ENCODE measurements at places on chromosomes 11 and 22.

DNA sequence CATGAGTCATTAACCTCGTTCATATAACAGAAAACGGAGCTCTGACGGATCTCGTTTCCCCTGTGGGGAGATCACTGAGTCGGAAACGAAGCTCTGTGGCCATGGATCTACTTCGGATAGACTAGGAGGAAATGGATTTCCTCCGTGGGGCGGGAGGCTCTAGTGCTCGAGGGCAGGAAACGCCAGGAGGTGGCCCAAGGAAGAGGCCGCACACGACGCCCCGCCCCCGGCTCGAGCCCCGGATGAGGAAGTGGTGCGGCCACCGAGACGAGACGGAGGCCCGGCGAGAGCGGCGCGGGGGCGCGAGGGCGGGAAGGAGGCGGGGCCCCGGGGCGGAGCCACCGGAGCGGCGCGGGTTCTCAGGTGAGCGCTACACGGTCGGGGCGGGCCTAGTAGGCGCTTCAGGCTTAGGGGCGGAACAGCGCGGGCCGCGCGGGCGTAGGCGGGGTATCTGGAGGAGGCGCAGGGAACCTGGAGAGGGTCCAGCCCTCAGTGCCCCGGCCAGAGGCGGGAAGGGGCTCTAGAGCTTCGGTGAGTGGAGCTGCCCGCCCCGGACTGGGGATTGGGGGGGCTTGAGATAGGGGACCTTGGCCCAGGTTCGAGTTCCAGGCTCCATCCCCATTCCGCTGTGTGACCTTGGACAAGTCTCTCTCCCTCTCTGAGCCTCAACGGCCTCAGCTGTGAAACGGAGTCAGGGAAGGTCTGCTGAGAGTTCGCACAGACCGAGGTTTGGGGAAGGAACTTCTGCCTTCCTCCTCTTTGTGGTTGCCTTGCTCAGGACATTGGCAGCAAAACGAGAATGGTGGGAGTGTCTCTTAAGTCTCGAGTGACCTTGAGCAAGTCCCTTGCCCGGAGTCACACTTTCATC, at the start of gene DEPDC5:
DEPDC5 (plus strand) TSS at position 386 of the 868 bp plus-strand sequence. CDS start 903 bp downstream, outside the sequence.
- peak; percentile 93 for DNase-seq

DNA sequence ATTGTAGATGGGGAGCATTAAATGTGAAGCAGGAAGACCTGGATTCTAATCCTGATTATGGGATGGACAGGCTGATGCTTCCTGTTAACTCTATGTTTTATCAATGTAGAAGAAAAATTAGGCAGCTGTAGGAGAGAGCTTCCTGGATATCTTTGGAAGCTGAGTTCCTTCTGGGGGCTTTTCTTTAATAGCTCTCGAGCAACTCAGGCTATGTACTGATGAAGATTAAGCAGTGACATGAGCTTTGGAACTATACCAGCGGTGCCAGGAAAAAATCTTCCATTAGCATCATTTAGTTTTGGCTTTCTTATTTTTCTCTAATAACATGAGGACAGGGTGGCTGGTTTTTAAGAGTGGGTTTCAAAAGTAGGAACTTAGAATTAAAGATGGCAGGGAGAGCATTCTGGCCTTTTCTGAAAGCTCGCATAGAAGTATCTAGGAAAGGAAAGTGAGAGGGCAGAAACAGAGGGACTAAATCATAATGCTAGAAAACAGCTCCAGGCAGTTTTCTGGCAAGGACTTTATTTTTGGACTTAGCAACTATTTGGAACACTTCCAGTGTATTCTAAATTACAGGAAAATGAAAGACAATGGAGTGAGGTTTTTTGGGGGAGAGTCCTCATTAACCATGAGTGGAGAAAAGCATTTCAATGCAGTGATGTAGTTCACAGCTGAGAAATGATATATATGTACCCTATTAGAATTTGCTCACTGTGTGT, 69.2 kb upstream of the RRM1 start:
- no peak for DNase-seq

- DNase-seq: peak; percentile 49
Measured at GRCh38 chr11:73995731-73996130, 13.1 kb upstream of the UCP2 start.

- no peak for DNase-seq
Measured at GRCh38 chr11:60803273-60803936, 18.3 kb downstream of the MS4A10 start.

DNA sequence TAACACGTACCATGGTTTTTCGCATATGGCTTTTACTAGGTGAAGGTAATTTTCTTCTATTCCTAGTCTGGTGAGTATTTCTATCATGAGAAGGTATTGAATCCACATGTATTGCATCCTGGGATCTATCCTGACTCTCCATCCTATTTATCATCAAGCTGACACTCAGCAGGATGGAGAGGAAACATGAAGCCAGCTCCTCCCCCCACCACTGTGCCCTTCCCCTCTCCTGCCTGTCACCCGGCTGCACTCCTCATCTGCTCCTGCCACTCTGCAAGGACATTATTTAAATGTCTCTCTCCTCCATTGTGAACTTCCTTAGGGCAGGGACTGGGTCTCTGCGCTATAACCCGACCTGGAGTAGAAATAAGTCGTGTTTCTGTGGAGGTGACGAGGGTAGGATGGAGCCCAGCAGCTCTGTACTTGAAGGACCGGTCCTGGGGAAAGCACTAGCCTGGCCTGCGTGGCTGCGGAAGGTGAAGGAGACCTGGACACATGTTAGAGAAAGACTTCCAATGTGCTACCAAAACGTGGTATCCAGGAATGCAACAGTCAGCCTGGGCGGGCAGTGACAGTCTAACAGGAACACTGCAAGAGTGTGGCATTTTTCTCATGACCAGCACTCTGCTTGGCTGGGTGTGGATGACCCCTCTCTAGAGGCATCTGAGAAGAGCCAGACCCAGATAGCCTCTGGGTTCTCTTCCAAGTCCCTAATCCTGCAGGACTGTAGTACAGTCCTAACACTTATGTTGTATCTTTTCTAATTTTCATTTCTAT, 111.2 kb downstream of the MICAL3 start:
- DNase-seq: no peak

- no peak for DNase-seq
Measured at GRCh38 chr11:16043617-16044016, 312.7 kb downstream of the SOX6 start.

DNA sequence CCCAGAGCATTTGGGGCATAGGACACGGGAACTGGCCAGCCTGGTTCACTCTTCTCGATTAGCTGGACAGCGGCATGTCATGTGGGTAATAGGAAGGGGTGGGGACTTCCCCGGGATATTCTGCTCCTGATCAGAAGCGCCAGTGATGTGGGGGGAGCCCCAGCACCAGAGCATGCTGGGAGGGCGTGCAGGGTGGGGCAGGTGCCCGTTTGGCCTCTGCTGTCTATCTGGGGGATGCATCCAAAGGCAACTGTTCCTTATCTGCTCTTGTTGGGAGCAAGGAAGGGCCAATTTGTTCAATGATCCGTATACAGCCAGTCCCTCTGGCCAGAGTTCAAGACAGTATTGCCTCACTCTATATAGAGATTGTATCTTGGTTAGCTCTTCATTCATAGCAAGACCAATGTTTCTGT, 43.6 kb downstream of the PPARA start:
- DNase-seq: no peak

GRCh38 chr11:116527180-116527991, 245.4 kb downstream of the BUD13 start:
- no peak for DNase-seq

- DNase-seq: no peak
Measured at GRCh38 chr11:69352715-69353319, 58.9 kb downstream of the MYEOV start.

- no peak for DNase-seq
Measured at GRCh38 chr11:13388741-13389140, 74.3 kb downstream of the BTBD10 start.

DNA sequence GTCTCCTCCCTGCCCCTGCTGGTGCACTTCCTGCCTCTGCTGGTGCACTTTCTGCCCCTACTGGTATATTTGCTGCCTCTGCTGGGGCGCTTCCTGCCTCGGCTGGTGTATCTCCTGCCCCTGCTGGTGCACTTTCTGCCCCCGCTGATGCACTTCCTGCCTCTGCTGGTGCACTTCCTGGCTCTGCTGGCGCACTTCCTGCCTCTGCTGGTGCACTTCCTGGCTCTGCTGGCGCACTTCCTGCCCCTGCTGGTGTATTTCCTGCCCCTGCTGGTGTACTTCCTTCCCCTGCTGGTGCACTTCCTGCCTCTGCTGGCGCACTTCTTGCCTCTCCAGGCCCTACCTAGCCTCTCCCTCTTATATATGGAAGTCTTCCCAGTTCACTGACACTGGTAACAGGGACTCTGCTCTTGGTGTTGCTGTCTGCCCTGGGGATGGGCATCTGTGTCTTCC, 10.1 kb downstream of the MTFP1 start:
- DNase-seq: peak; percentile 85

DNA sequence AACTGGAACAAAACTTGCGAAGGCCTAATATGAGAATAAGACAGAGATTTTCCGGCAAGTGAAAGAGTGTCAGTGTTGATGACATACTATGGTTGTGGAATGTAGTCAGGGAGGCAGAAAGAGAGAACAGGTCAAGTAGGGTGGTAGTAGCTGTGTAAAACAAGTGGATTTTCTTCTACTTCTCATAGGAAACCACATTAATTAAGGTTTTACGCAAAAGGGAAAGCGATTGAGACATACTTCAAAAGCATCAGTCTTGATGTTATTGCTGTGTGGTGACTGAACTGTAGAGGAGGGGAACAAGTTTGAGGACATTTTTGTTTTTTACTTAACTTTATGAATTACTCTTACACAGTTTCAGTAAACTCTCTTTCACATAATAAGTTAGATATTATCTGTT, 186.0 kb upstream of the CNTN5 start:
- DNase-seq: no peak

GRCh38 chr11:719214-720016, 13.4 kb downstream of the EPS8L2 start:
- no peak for DNase-seq

DNA sequence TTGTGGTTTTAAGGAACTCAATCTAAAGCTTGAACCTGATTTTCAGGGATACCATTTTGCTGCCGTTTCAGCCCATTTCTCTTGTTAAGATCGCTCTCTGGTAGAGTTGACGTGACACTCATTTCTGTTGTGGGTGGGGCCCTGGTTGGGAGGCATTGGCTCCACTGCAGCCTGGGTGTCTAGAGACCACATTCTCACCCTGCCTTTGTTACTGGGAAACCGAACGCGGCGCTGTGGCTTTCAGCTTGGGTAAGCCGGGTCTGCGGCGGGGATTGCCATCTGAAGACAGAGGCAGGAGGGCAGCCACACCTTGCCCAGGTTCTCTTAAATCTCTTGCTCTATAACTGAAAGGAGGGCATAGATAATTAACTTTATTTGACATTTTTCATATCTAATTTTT, 3.2 kb downstream of the EHF start:
- no peak for DNase-seq

DNA sequence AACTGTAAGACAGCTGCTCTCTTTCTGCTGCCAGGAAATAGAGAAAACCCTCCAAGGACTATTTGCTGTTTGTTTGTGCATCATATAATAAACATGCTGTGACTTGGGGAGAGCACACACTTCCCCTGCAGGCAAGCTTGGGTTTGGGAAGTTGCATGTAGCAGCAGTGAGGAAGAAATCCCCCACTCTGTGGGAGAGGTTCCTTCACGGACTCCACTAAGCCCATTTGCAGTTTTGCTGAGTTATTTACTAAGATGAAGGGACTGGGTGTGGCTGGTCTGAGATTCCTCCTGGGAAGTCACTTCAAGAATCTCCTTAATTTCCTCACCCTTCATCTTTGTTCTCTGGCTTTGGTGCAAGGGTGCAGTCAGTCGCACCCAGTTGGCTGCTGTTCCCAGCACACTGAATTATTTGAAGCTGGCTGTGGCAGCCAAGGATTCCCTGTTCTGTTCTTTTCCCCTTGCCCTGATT, 104.9 kb downstream of the ARFGAP2 start:
- DNase-seq: no peak

GRCh38 chr11:128686745-128687177, 7.1 kb upstream of the FLI1 start:
- peak; percentile 42 for DNase-seq

DNA sequence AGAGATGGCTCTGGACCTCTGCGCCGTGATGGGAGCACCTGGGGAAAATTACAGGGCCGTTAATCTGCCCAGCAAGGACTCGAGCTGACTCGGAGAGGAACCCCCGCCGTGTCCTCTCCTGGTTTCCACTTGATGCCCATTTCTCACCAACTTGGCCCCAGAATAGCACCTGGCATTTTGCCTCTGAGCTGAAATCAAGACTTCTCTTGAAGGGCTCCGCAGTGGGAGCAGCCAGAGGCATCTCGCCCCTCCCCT, 19.0 kb upstream of the CABP7 start:
- DNase-seq: no peak

- no peak for DNase-seq
Measured at GRCh38 chr11:129698212-129698611, 117.4 kb upstream of the TMEM45B start.

GRCh38 chr11:723120-723883, 17.3 kb downstream of the EPS8L2 start:
- DNase-seq: no peak

- no peak for DNase-seq
Measured at GRCh38 chr11:74694136-74694930, 36.9 kb downstream of the CHRDL2 start.

DNA sequence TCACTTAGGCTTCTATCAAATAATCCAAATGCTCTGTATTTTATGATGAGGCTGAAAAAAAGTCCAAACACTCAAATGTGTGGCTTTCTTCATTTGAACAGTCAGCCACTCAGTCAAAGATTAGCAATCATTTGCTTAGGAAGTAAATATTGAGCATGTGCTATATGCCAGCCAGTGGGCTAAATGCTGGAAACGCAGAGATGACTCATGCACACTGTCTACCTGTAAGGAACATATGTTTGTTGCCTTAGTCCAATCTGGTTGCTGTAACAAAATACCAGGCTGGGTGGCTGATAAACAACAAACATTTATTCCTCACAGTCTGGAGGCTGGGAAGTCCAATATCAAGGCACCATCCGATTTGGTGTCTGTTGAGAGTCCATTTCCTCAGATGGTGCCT, 617.3 kb downstream of the NTM start:
- DNase-seq: no peak

- no peak for DNase-seq
Measured at GRCh38 chr22:22865311-22866072, 22.1 kb upstream of the IGLL5 start.

- DNase-seq: peak; percentile 58
Measured at GRCh38 chr22:28829358-28830181, 29.2 kb upstream of the XBP1 start.

All from T follicular helper cell (primary cell).